Esophagus muscularis mucosa (tissue), 4 donors: ENCODE measurements at places on chromosomes 3 and 15. TPM values are rescaled to one million over a fixed set of nuclear protein-coding genes. Genes with fewer than 3 reads are reported as not detected.
A peak's percentile ranks its signal among the peaks of the same experiment; 100 is the strongest.

- peak; percentile 77 for DNase-seq
These were observed 22.4 kb downstream of the LRRK1 start for GRCh38 chr15:100941536-100941935.

- DNase-seq = no peak
These were observed 70.4 kb downstream of the CBLB start for GRCh38 chr3:105798381-105798934.

GRCh38 chr3:177597311-177598096, 400.2 kb upstream of the TBL1XR1 start:
- no peak for DNase-seq

DNA sequence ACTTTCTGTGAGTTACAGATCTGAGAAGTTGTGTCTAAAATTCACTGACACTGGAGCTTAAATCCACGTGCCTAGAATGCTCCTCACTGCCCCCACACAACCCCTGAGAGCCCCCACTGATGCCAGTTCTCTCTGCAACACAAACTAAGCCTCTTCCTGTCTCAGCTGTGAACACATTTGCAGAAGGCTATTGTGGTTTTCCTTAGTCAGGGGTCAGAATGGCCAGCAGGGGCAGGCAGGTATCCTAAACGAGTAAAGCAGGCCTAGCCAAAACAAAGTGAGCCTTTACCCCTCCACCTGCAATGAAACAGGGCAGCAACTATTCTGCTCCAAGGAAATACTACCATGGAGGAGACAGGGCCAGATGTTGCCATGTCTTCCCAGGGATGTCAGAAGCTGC, 78.6 kb downstream of the FHIT start:
- no peak for DNase-seq

DNA sequence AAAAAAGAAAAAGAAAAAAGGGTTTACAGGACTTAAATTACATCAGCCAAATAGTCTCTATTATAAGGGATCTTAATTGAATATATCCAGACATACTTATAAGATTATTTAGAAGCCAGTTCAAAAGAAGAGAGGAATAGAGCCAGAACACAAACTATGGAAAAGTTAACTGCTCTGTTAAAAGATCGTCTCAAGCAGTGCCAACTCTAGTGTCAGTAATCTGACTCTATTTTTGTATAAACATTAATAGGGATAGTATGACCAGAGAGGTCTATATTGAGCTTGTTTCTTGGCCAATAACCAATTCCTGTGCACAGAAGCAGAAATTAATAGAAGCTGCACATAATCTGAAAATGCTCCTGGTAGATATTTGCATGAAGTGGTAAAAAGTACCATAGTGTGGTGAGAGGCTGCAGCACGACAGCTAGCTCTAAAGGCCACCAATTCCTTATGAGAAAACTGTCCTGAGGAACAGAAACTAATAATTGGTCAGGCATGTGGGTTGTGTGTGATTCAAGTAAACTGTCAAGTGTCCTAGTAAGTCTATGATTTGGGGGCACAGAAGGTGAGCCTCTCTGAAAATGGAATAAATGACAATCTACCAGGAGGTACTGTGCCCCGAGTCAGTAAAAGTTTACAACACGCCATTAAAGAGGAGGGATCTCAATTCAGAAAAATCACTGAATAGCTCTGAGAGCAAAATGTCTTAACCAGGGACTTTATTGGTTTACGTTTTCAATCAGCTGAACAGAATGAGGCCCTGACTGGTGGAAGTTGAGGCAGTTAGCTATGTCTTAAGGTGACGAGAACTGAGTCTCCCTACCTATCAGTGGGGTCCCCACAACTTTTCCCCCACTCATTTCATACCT, 51.5 kb upstream of the NANOGP8 start:
- no peak for DNase-seq

DNA sequence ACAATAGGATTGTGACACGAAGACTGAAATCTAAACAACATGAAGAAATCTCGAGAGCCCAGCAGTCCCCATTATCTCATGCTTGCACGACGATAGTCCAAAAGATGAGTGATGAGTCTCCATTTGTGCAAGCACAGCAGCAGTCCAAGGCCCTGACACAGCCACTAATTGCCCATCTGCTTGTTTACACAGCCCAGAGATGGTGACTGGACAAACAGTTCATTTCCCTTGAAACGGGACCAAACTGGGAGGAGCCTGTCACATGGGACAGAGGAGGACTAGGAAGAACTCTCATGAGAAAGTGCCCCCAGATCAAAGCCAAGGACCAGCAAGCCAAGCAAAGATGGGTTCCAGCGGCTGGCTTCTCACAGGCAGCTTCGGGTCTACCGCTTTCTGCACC, 121.0 kb downstream of the GREM1 start:
- no peak for DNase-seq

- no peak for DNase-seq
These were observed 411.6 kb upstream of the BCHE start for GRCh38 chr3:166248784-166249183.

DNA sequence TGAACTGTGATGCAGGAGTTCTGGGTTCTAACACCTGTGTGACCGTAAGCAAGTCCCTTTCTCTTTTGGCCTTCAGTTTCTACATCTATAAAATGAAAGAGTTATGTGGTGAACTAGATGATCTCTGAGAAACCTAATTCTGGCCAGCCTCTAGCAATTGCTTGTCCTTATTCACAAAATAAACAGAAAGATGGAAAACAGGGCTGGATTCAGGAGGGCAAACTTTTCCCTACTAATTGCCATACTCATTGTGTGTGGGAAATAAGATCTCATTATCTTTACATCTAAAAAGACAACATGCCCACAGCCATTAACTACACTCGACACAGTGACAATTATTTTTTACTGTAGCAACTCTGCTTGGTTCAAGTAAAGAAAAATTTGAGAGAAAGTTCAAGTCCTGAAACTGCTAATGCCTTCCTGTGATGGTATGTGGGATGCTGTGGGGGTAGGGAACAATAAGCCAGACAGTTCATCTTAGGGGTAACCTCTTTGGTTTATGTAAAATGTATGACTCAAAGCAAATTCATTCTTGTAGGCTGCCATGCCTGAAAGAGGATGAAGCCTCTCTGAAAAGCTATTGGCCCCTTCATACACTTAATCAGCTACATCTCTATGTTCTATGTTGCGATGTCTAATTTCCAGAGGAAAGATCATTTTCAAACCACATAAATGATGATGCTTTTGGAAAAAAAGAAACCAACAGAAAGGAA, 177.6 kb upstream of the BCL6 start:
- no peak for DNase-seq

Gene STRIT1
- total RNA-seq = not detected
